ENCODE measurements at places on chromosomes 5 and 9.

DNA sequence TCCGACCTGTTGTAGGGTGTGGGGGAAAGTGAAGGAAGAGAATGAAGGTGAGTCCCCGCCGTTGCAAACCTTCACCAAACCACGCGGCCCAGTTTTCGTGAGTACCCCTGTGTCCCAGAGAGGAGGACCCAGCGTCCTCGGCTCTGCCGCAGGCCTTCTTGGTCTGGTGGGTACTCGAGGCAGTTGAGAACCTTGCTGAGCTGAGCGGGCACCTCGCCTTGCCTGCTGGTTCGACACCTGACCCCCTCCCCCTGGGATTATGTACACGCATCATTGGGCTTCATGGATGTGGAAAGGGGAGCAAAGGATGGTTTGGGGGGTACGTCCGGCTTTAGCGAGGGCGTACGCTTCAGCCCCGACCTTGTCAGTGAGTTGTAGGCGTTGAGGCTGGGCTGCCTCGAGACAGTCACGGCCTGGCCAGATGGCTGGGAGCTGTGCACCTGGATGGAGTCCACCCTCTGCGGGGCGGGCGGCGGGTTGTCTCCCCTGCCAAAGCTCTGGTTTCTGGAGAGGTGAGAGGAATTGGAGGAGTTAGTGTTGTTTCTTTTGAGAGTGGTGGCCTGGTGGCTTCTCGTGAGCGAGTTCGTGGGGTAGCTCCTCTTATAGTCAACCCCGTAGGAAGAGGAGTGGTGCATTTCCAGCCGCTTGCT is 128.1 kb downstream of the SEMA6A start:
- peaks cover 64% of the 10 kb centered on the region for H3K36me3 ChIP-seq
- no peaks in the 10 kb centered on the region for H3K4me1 ChIP-seq
- no peak overlapping the region for H3K27ac ChIP-seq
- ATAC-seq, result no peak
- no peaks in the 10 kb centered on the region for H3K27me3 ChIP-seq

DNA sequence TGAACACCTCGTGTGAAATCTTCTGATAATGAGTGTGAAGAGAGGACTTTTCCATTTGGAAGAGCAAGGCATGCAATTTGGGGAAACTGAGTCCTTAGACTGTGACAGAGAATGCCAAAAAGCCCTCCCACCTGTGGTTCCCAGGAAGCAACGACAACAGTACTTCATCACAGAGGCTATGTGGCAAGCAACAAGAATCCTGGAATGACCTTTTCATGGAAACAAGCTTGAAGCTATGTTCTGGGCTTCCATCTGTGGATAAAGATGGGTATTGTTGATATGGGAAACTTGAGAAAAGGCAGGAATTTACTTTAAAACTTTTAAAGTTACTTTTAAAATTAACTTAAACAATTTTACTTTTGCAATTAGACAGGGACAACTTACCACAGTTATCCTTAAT is 131.2 kb upstream of the ANKH start:
- H3K4me3 ChIP-seq, result no peak overlapping the region
- no peaks in the 10 kb centered on the region for H3K36me3 ChIP-seq
- no peaks in the 10 kb centered on the region for H3K27me3 ChIP-seq

DNA sequence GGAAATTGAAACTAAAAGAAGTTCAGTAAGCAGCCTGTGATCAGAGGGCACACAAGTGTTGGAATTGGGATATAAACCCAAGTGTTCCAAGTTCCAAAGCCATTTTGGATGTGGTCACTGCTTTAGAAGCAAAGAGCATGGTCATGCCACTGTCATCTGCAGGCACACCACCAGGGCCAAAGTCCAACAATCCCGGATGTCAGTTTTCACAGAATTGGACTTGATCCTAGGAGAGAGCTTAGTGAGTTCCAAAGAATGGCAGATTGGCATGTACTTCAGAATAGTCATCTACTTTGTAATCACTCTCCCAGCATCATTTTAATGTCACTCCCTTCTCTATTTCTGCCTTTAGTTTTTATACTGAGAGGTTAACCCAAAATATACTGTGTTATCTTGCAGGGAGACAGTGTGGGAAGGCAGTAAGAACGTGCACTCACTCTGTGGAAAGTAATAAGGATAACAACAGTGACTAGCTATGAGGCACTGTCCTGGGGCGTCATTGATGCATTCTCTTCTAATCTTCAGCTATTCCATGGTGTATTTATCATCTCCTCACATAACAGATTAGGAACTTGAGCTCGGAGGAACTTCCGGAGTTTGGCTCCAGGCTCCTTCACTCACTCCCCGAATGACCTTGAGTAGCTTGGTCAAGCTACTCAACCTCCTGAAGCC is 388.0 kb downstream of the ACTL7B start:
- no peaks in the 10 kb centered on the region for H3K27me3 ChIP-seq
- no peak overlapping the region for H3K27ac ChIP-seq
- no peaks in the 10 kb centered on the region for H3K4me1 ChIP-seq
- H3K4me3 ChIP-seq, result no peak overlapping the region
- no peak for ATAC-seq

DNA sequence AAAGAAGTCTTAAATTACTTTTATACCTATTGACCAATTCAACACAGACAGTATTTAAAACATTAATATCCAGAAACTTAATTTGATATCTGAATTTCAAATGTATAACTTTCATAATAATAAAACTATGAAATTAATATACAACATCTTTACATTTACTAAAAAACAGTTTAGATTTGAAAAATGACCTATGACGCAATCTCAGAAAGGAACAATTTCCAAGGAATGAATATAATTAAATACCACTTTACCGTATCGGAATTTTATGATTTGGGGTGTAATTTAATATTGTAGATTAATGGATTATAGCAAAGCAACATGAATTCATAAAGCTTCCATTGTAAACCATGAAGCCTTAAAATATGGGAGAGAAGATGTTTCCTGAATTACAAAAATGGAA is 321.5 kb upstream of the TRPM3 start:
- no peak for ATAC-seq
- H3K27ac ChIP-seq, result no peak overlapping the region
- peaks cover 42% of the 10 kb centered on the region for H3K27me3 ChIP-seq
- H3K4me1 ChIP-seq, result peaks cover 14% of the 10 kb centered on the region

DNA sequence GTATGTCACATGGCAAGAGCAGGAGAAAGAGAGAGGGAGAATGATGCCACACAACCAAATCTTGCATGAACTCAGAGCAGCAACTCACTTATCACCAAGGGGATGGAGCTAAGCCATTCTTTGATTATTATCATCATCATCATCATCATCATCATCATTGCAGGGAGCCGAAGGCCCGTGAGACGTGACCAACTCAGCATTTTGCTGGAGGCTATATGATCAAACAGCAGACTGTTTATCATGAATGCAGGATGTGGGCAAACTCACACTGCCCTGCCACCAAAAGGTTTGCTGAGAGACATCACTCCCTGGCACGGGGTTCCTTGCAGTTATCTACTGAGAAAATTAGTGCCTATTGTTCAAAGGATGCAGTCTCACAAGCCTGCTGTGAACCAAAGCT is 8.6 kb upstream of the ZNF169 start:
- H3K27ac ChIP-seq, result no peak overlapping the region
- H3K27me3 ChIP-seq, result no peaks in the 10 kb centered on the region
- H3K4me1 ChIP-seq, result no peaks in the 10 kb centered on the region
- no peak overlapping the region for H3K4me3 ChIP-seq
- H3K36me3 ChIP-seq, result no peaks in the 10 kb centered on the region

GRCh38 chr9:19408693-19409400 is at the start of gene ACER2:
TSS of gene ACER2 (plus strand) at chr9:19409009. CDS start at chr9:19409085, 76 bp downstream.
- H3K36me3 ChIP-seq, result no peaks in the 10 kb centered on the region
- H3K27ac ChIP-seq, result peak within 1 kb of the TSS; percentile 81
- peaks cover 19% of the 10 kb centered on the region for H3K4me1 ChIP-seq
- H3K4me3 ChIP-seq, result peak within 1 kb of the TSS; percentile 95

DNA sequence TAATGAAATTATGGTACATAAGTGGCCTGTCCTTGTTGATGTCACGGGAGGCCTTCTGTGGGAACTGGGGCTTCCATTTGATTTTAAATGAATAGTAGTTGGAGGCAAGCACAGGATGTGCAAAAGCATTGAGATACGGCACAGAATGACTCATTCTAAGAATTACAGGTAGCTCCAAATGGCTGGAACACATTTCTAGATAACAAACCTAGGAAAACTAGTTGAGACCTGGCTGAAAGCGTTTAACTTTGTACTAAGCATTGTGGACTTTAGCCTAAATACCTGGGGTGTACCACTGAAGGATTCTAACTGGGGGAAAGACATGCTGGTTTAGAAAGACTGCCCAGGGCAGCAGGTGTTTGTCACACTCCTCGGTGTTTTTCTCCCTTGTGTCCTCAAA is 9.4 kb downstream of the SKP2 start:
- ATAC-seq, result no peak
- no peak overlapping the region for H3K27ac ChIP-seq
- H3K27me3 ChIP-seq, result no peaks in the 10 kb centered on the region
- H3K4me3 ChIP-seq, result no peak overlapping the region
- H3K4me1 ChIP-seq, result peaks cover 30% of the 10 kb centered on the region

DNA sequence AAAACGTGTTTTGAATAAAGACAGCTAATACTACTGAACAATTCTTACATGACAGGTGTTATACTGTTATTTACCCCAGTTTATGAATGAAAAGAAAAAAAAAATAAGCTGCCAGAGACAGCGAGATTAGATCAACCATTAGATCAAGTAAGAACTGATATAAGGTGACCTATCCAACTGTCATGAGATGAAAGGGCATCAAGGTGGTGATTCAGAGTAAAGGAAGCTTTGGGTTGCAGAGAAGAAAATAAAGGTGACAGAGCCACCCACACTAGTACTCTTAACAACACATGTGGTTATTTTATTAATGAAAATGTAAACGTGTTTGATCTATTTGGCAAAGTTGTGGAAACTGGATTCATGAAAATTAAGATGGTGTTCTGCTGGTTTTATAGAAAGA is 435.2 kb downstream of the GABRG2 start:
- H3K4me3 ChIP-seq, result no peak overlapping the region
- no peak for ATAC-seq
- no peaks in the 10 kb centered on the region for H3K4me1 ChIP-seq
- H3K27ac ChIP-seq, result no peak overlapping the region
- no peaks in the 10 kb centered on the region for H3K36me3 ChIP-seq

DNA sequence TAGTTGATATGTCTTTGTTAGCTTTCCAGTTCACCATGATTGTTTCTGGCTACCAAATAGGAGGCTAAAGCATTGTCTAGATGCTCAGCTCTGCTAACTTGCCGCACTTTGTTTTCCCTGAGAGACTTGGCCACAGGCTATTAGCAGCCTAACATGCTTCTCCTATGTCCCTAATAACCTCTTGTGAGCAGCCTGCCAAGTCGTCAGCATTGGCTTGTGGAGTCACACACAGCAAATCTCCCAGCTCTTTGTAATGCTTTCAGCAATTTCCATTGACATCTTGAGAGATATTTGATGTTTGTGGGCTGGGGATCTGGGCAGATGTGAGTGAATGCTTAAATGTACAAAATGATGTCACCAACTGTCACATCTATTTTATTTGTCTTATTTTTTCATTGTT is 346.9 kb downstream of the KDM4C start:
- peaks cover 66% of the 10 kb centered on the region for H3K36me3 ChIP-seq
- no peak overlapping the region for H3K27ac ChIP-seq
- H3K4me3 ChIP-seq, result no peak overlapping the region
- H3K4me1 ChIP-seq, result no peaks in the 10 kb centered on the region

DNA sequence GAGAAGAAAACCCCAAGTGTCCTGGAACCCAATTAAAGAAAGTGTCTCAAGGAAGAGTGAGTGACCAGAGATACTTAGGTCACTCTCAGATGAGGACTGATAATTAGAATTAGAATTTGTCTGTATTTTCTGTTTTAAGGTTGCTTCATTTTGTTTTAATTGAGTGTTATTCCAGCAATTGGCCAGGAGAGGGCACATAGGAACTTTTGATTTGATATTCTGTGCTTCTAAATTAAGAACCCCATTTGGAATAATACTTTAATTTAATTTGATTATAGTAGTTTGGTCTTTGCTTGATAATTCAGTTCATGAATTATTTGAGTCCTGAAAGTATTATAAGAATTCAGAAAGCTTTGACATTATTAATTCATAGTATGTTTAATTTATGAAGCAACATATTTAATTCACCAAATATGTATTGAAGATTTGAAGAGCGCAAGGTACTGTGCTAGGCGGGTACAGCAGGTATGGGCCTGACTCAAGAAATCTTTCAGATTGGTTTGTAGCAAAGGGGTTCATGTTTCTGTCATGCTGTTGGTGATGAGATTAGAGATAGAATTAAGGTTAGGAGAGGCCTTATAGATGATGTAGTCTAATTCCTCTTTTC is 4.9 kb downstream of the MRPL22 start:
- ATAC-seq, result no peak
- H3K4me1 ChIP-seq, result peaks cover 44% of the 10 kb centered on the region
- H3K4me3 ChIP-seq, result no peak overlapping the region
- H3K27me3 ChIP-seq, result no peaks in the 10 kb centered on the region
- peaks cover 12% of the 10 kb centered on the region for H3K36me3 ChIP-seq
- H3K27ac ChIP-seq, result no peak overlapping the region

DNA sequence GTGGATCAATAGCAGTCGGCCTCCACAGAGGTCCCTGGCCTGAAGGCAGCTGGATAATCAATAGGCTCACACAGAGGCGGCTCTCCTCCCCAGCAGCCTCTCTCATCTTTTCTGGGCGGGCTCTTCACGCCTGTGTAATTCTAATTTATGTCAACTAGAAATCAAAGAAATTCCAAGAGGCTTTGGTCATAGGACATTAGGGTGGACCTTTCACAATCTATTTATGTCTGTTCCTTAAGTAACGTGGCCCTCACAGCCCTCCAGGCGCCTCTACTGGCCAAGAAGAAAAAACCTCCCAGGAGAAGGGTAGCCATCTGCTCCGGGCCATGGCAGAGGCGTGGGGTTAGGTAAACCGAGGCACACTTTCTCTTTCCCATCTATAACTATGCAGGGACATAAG is 205.1 kb upstream of the EFNA5 start:
- no peak for ATAC-seq
- no peak overlapping the region for H3K27ac ChIP-seq
- H3K27me3 ChIP-seq, result no peaks in the 10 kb centered on the region
- H3K4me1 ChIP-seq, result no peaks in the 10 kb centered on the region

DNA sequence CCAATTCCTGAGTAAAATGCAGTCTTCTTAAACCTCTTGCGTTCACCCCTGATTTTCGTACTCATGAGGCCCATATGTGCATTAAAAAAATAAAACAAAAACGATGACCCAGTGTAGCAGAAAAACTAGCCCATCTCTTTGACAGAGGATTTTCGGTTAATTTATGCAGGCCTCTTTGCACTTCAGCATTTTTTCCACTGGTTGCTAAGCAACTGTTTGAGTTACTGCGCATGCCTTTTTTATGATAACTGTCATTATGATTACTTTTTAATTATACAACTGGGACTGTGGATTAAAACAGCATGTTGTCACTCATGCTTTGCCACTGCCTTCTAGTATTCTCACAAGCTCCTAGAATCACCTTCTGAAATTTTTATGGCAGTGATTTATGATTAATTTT is 165.0 kb downstream of the SMARCA2 start:
- peaks cover 35% of the 10 kb centered on the region for H3K36me3 ChIP-seq
- no peak overlapping the region for H3K27ac ChIP-seq
- H3K4me1 ChIP-seq, result no peaks in the 10 kb centered on the region

- H3K4me1 ChIP-seq, result peaks cover 5% of the 10 kb centered on the region
- no peak for ATAC-seq
- no peak overlapping the region for H3K27ac ChIP-seq
- peaks cover 7% of the 10 kb centered on the region for H3K27me3 ChIP-seq
These were observed 20.5 kb downstream of the THBS4 start for GRCh38 chr5:80055491-80056170.

GRCh38 chr9:22537721-22538120 is 91.1 kb downstream of the DMRTA1 start:
- H3K36me3 ChIP-seq, result no peaks in the 10 kb centered on the region
- H3K27me3 ChIP-seq, result no peaks in the 10 kb centered on the region
- H3K4me3 ChIP-seq, result no peak overlapping the region
- no peak overlapping the region for H3K27ac ChIP-seq

GRCh38 chr9:69472101-69472620 is 147.1 kb downstream of the ENTREP1 start:
- H3K27ac ChIP-seq, result no peak overlapping the region
- no peak for ATAC-seq
- H3K4me3 ChIP-seq, result no peak overlapping the region
- peaks cover 24% of the 10 kb centered on the region for H3K27me3 ChIP-seq
